ENCODE measurements at places on chromosomes 3 and 15.

- peak; percentile 17 for DNase-seq
Observed at GRCh38 chr3:31268868-31269267, 263.9 kb upstream of the STT3B start.

DNA sequence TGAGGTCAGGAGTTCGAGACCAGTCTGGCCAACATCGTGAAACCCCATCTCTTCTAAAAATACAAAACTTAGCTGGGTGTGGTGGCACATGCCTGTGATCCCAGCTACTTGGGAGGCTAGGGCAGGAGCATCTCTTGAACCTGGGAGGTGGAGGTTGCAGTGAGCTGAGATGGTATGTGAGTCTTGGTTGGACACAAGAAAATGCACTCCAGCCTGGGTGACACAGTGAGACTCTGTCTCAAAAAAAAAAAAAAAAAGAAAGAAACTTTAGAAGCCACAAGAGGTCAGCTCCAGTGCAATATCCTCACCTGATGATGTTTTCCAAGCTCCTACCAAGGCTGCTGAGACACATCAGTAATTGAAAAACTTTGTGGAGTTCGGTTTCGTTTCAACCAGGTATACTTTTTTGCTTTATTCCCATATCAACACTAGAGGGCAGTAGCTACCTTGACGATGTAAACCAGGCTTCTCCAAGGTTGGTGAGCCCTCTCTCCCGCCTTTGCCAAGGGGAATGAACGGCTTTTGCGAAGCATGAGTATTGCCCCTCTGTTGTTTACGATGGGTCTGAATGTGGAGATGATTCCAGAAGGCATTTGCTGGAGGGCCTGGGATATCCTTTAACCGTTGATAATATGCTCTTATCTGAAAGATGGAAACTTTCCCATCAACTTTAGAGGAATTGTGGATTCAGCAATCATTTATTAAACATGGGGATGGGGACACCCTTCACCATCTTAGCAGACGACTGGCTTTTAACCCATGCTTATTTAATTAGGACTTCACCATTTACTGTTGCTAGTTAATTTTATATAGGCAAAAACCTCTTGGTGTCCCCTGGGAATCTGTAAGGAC lies 202.8 kb downstream of the SV2B start:
- DNase-seq, result peak; percentile 86

GRCh38 chr3:39541917-39542329 lies 74.4 kb downstream of the MOBP start:
- DNase-seq, result peak; percentile 16

GRCh38 chr15:43253431-43254403 lies 13.0 kb downstream of the TGM5 start:
- peak; percentile 54 for DNase-seq

- peak; percentile 87 for DNase-seq
Observed at GRCh38 chr15:65384895-65385869, 7.4 kb upstream of the IGDCC3 start.

- no peak for DNase-seq
Observed at GRCh38 chr15:79218588-79219200, 63.8 kb upstream of the ANKRD34C start.

- DNase-seq, result no peak
Observed at GRCh38 chr3:124951511-124952281, 17.1 kb upstream of the MUC13 start.

- DNase-seq, result no peak
Observed at GRCh38 chr3:3107858-3108257, 2.3 kb downstream of the IL5RA start.

- DNase-seq, result no peak
Observed at GRCh38 chr15:68653801-68654200, 75.0 kb downstream of the CORO2B start.

- DNase-seq, result no peak
Observed at GRCh38 chr3:66581256-66581655, 80.4 kb upstream of the LRIG1 start.

DNA sequence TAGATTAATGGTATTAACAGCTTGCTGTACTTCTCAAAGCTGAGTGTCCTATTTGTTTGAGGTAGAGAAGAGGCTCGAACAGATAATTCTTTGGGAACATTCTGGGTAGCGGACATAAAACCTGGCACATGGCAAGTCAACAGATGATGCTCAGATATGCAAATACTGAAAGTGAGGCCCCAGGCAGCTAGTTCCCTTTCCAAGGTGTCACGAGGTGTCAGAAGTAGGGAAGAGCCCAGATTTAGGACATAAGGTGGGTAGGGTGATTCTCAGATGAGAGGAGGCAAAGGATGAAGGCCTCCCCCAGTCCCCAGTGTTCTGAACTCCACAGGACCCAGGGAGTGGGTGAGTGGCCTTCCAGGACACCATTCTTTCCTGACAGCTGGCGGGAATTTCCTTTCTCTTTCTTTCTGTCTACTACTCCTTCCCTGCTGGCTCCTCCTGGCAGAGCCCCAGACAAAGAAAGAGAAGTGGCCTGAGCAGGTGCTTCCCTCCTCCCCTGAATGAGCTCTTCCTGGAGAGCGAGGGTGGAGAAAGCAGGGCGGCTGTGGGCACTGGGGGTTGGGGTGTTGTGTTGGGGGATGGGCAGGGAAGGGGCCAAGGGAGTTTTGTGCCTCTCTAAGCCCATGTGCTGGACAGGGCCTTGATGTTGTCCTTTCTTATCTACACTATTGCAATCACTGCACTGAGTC lies 87.5 kb downstream of the CORO2B start:
- DNase-seq, result no peak

- no peak for DNase-seq
Observed at GRCh38 chr15:80758130-80758745, 20.9 kb upstream of the CEMIP start.

- DNase-seq, result no peak
Observed at GRCh38 chr3:105691633-105692032, 177.2 kb downstream of the CBLB start.

DNA sequence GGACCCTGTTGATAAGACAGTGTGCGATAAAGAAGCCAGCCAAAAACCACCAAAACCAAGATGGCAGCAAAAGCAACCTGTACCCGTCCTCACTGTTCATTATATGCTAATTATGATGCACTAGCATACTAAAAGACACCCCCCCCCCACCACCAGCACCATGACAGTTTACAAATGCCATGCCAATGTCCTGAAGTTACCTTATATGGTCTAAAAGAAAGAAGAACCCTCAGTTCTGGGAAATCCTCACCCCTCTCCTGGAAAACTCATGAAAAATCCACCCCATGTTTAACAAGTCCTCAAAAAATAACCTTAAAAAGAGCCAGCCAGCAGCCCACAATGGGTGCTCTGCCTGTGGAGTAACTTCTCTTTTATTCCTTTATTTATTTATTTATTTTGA lies 48.4 kb upstream of the ZNF280D start:
- no peak for DNase-seq

DNA sequence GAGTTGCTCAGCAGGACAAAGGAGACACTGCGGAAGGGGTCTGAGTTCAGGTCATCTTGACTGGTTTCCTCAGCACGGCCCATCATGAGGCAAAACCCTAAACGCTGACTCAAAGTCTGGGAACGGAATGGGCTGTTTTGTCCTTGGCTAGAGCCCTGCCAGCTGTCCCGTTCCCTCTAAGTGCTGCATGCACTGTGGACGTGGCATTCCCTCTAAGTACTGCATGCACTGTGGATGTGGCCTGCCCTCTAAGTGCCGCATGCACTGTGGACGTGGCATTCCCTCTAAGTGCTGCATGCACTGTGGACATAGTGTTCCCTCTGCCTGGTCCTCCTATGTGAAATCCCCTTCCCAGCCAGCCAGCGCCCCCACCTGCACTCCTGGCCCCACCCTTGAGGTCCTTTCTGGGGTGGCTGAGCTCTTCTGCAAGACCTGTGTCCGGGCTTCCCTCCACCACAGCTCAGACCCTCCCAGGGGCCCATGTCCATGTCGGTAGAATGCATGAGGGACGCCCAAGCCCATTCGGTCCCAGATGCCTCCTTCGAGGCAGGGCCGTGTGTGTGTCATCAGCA lies 36.7 kb downstream of the TM2D3 start:
- DNase-seq, result no peak

- DNase-seq, result no peak
Observed at GRCh38 chr15:34009656-34010055, 29.3 kb downstream of the AVEN start.

DNA sequence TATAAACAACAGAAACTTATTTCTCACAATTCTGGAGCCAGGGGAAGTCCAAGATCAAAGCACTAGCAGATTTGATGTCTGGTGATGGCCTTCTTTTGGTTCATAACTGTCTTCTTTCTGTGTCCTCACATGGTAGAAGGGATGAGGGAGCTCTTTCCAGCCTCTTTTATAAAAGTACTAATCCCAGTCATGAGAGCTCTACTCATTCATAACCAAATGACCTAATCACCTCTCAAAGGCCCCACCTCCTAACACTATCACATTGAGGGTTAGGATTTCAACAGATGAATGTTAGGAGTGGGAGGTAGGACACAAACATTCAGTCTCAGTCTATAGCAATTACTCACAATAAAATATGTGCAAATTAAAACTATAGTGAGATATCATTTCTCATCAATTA lies 50.1 kb upstream of the UBE2E2 start:
- DNase-seq, result peak; percentile 52

GRCh38 chr3:119368298-119368697 lies 74.1 kb downstream of the ARHGAP31 start:
- DNase-seq, result no peak

DNA sequence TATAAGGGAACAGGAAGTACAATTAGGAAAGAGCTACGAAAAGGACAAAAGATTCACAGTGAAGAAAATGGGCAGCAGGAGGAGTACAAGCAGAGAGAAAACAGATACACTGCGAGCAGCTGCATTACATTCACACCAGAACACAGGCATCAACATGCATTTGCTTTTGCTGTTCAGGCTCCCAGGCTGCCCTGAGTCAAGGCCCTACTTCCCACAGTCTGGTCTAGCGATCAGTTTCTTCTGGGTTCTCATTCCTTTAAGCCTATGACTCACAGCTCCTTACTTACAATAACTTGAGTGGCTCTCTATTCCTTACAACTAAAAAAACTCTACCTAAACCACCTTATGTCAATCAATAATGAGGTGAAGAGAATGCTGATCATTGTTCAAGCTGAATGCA lies 24.5 kb upstream of the ZNF445 start:
- DNase-seq, result no peak

DNA sequence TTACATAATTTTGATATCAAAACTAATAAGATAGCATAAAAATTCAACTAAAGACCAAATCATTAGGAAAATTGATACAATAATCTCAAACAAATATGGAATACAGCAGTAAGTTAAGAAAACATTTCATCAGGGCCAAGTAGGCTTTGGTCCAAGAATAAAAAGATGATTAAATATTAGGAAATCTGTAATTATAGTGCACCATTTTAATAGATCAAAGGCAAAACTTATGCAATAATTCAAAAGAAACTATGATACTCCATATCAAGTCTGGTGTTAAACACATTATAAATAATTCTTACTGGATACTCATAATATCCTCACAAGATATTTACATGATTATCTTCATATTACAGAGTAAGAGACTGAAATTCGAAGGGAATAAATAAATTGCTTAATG lies 51.2 kb downstream of the THRB start:
- DNase-seq, result no peak

DNA sequence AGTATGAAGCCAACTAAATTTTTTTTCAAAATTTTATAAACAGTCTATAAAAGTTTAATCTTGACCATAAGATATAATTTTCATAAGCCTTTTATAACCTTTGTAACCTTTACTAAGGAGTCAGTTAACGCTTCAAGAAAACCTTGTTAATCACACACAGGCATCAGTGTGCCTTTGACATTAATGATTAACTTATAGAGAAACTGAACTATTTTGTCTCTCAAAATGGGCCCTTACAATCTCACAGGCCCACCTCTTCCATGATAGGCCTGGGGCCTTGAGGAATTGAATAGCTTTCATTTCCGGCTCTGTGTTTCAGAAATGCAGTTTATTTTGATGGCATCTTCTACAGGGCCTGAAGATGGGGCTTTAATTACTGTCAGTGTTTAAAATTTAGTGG lies 70.1 kb downstream of the CD200 start:
- DNase-seq, result no peak

DNA sequence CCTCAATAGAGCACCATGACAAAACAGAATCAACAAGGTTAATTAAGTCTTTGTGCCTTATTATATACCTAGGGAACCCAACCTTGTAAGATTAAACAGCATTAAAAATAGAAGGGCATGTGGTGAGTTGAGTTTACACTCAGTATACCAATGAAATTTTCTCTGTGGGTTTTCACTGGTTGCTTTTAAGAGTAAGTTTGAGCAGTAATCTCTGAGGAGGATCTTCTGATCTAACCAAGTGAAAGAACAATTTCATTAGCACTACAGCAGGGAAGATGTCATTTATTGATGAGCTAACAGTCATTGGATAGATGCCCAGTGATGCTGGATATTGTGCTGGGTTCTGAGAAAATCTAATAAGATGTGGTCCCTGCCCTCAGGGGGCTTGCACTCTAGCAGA lies 26.9 kb upstream of the AKAP13 start:
- no peak for DNase-seq

DNA sequence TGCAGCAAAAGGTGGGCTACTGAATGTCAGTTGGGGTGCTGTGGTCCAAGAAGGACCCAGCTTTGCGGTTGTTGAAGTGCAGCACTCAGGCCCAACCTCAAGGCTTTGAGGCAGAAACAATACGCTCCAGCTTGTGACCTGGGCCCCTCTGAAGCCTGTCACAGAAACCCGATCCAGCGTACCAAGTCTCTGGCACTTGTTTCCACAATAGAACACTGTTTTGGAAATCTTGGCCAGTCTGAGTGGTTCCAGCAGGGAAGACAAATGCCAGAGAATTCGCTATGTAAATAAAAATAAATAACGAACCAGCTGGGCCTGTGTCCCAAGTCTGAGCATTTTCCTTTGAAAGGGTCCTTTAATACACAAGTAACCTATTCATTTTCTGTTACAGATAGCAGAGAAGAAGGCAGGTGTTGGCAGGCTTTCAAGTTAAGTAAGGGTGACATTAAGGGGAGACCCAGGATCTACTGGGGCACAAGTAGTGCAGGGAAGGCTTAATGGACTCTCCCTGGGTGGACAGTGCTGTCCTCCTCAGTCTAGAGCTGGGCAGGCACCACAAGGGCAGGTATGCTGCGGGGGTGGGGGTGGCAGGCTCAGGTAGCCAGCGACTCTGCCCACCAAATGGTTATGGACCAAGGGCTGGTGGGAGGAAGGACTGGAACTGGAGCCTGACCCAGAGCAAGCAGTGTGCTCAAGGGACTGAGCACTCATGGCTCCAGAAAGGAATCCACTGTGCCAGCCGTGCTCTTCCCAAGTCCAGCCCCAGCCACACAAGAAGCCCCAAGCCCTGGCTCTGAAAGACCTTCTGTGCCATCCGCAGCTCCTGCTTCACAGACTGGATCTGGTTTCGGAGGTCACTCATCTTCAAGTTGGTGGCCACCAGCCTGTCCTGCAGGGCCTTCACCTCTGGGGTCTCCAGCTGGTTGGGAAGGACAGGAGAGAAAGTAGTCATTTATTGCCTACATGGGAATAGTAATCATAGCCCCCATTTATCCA lies 26.3 kb downstream of the CCDC13 start:
- DNase-seq, result no peak

DNA sequence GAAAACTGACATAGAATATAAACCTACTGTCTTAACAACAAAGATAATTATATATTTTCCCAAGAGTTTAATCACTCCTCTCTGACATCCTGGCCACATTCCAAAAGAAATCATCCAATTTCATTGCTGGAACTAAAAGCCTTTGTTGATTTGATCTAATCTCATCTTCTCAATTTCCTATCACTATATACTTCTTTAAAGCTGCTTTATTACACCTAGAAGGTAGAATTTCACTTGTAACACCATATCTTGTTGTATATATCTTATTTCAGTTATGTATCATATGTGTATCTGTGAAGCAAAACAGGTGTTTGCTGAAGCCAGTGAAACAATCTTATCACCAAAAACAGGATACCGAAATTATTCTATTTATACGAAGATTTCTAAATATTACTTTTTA lies 740.2 kb downstream of the ROBO1 start:
- DNase-seq, result no peak
